ENCODE measurements at places on chromosomes 4 and X. TPM values are rescaled to one million over a fixed set of nuclear protein-coding genes. Genes with fewer than 3 reads are reported as not detected.

GRCh38 chr4:128570387-128570975 is 239.0 kb upstream of the JADE1 start:
- no peak for DNase-seq

- no peak for DNase-seq
Measured at GRCh38 chr4:123731035-123731434, 334.4 kb downstream of the SPRY1 start.

DNA sequence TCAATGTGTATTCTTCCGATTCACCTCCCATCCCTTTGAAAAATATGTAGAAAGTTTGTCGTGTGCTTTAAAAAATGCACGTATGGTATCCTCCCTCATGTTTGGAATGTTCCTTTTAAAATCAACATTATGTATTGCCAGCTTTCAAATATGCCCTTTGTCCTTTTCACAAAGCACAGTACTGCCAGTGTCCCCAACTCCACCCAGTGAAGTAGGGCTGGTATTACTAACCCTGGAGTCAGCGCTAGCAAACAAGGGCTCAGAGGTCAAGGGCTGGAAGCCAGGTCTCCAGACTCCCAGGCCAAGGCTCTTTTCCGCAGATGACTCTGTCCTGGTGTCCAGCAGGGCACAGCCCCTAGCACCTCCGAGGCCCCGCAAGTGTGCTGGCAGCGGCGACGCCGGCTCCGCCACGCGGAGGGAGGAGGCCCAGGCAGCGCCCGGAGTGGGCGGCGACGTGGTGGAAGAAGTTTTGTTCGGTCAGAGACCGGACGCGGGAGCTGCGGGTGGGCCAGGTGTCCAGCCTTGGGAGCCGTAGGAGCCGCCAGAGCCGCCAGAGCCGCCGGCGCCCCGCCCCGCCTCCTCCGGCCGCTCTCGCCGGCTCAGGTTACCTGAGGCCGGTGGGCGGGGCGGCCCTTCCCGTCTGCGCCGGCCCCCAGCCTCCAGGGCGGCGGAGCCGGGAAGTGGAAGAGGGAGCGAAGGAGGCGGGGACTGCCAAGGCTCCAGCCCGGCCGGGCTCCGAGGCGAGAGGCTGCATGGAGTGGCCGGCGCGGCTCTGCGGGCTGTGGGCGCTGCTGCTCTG is at the start of gene IL13RA1:
TSS of gene IL13RA1 (plus strand) at position 720 of the 799 bp plus-strand sequence. CDS start at position 753, 33 bp downstream.
- DNase-seq: peak; percentile 91

DNA sequence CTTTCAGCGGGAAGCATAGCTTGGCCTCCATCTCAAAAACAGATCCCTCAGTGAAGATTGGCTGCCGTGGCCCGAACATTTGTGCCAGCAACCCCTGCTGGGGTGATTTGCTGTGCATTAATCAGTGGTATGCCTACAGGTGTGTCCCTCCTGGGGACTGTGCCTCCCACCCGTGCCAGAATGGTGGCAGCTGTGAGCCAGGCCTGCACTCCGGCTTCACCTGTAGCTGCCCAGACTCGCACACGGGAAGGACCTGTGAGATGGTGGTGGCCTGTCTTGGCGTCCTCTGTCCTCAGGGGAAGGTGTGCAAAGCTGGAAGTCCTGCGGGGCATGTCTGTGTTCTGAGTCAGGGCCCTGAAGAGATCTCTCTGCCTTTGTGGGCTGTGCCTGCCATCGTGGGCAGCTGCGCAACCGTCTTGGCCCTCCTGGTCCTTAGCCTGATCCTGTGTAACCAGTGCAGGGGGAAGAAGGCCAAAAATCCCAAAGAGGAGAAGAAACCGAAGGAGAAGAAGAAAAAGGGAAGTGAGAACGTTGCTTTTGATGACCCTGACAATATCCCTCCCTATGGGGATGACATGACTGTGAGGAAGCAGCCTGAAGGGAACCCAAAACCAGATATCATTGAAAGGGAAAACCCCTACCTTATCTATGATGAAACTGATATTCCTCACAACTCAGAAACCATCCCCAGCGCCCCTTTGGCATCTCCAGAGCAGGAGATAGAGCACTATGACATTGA is 175.4 kb downstream of the FAT4 start:
- no peak for DNase-seq

DNA sequence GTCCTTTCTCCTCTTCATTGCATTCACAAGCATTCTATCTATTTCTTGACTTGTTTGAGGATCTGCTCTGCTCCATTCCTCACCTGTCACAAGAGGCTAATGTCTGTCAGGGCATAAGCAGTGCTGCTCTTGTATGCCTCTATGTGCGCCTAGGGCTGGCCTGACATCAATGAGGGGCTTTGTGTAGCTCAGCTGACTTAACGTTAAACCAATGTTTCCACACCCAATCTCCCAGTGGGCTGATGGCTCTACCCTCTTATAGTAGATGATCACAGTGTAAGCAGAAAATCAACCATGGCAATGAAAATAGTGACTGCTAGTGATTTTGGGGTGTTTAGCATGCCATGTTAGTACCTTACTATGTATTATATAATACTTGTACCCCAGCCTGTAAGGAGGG is 139.0 kb downstream of the UNC5C start:
- no peak for DNase-seq

DNA sequence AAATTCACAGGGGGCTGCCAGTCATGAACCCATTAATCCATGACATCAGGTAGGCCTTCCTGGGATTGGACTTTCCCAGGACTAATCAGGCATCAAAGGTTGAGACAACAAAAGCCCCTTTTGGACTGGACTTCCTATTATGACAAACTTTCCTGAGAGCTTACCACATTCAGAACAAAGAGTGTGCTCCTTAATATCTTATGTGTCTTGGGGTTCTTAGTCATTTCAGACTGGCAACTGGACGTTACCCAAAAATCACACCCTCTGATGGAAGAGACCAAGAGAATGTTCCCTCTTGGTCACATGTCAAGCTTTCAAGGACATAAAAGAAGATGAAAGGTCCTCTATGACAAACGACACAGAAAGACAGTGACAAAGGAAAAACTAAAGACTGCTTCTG is 31.6 kb upstream of the PPP1R2C start:
- DNase-seq: no peak

DNA sequence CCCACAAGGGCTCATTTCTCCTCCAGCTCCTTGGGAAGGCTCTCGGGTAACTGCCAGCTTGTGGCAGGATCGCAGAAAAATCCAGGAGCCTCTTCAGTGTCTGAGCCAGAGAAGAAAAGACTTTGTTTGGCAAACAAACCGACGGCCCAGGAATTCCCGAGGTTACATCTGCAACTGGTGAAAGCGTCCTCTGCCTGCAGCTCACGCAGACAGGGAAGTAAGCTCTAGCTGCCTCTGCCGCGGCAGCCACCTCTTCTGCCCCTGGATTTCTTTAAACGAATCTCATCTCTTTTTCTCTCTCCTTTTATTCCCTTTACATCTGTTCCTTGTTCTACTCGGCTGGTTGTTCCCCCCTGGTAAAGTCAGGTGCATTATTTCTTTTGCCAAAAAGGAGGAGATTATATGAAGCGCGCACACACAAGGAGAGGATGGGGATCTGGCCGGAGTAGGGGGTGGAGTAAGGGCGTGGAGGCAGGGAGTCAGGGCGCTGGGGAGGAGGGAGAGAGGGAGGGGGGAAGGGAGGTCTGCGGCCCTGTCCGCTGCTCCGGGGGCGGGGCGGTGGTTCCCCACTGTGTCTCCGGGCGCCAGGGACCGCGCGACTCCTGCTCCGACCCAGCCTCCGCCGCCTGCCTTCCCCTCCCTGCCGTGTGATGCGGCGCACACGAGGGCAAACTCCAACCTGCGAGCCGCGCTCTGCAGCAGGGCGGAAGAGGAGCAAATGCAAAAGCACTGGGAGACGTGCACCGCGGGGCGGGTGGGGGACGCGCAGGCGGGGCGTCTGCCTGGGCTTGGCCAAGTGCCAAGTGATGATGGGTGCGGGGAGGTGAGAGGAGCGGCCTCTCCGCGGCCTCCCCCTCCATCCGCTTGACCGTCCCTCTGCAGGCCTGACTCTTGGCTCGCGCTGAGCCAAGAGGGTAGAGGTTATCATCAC is at the start of gene DCHS2:
TSS of gene DCHS2 (minus strand) at position 459 of the 931 bp plus-strand sequence. CDS start at position 15, 444 bp downstream.
- DNase-seq: no peak

DNA sequence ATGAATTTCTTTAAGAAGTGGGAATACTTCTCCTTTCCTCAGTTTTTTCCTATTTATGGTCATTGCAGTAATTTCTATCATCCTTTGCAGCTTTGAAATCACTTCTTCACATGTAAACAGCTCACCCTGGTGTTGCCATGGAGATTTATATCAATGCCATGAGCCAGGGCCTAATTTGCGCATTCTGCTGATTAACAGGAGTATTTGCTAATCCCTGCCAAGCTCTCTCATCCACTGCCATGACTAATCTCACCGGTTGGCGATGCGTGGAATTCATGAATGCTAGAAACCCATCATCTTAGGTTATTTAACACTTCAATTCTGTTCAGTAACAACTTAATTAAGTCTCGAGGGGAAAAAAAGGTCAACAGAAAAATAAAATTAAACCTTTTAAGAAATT is 11.8 kb upstream of the FGF13 start:
- no peak for DNase-seq

DNA sequence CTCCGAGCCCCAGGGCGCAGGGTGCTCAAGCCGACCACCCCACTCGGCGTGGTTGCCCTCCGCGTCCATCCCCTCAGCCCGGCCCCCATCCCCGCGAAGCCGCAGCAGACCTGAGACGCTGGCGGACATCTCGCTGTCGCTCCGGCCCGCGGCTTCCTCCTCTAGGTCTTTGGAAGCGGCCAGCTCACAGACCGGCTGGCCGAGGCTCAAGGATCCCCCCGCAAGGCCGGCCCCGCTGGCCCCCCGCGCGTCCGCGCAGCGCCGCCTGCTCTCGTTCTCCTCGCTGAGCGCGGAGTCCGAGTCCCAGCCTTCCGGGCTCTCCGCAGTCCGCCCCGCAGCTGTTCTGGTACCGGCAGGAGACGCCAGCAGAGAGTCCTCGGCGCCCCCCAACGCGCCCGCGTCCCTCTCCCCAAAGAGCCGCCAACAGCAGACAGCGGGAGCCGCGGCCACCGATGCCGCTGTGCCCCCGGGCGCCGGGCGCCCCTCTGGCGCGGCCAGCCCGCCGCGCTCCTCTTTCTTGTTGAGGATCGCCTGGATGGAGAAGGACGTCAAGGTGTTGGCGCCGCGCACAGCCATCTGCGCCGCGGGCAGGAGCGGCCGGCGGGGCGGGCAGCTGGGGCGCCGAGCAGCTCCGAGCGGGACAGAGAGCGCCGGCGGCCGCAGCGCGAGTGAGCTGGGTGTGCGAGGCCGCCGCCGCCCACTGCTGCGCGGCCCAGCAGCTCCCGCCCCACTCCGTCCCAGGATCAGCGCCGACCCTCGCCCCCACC is at the start of gene NKX3-2:
TSS of gene NKX3-2 (minus strand) at position 670 of the 767 bp plus-strand sequence. CDS start at position 576, 94 bp downstream.
- DNase-seq: no peak

Gene MAML3
- 13.1 TPM for total RNA-seq

Gene UGT2B15
- not detected for total RNA-seq

Gene FLNA
- 1,252 TPM for total RNA-seq

Measured in upper lobe of right lung (tissue), 1 donor.